ENCODE measurements at places on chromosomes 13 and 19.

DNA sequence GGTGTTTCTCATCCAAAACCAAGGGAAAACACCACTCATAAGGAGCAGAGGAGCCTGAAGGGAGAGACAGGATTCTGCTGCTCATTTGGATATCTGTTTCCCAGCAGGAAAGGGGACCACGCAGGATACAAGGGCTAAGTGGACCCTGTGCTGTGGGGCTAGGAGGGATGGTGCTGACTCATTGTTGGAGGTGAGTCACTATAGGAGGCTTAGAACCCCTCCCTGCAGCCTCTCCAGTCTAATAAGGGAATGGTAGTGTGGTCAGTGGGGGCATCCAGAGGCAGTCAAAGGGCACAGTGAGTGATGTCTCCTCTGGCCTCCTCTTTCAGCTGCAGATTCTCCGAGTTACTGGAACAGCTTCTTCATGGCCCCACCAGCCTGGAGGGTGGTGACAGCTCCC lies 442.3 kb downstream of the TUBA3C start:
- DNase-seq = no peak

- no peak for DNase-seq
Observed at GRCh38 chr13:23740002-23740401, 149.2 kb downstream of the MIPEP start.

DNA sequence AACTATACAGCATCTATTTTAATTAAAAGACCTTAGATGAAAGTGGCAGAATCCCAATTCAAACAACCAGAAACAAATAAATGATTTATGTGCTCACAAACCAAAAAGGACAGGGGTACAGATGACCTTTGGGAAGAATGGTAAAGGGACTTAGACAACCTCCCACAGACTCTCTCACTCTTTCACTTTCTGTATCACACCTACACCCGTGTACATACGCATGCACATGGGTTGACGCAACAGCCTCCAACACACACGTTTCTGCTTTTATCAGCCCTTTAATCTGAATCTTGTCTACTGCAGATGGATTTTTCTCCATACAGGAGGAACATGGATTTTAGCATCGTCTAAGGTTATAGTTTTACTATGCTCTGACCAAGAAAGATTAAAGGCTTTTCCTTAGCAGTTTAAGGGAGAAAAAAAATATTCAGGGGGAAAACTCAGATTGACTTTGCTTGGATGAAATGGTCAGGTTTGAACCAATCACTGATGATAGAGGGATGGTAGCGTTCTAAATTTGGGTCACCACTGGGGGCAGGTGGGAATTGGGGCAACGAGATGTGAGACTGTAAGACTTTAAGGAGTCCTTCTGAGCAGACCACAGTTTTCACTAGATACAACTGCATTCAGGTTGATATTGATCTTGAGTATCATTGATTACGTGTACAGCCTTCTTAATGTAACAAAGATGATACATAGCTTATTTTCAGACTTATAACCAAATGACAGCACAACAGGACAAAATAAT lies 166.1 kb downstream of the ITGBL1 start:
- no peak for DNase-seq

- no peak for DNase-seq
Observed at GRCh38 chr13:112652512-112653070, 37.2 kb upstream of the ATP11A start.

DNA sequence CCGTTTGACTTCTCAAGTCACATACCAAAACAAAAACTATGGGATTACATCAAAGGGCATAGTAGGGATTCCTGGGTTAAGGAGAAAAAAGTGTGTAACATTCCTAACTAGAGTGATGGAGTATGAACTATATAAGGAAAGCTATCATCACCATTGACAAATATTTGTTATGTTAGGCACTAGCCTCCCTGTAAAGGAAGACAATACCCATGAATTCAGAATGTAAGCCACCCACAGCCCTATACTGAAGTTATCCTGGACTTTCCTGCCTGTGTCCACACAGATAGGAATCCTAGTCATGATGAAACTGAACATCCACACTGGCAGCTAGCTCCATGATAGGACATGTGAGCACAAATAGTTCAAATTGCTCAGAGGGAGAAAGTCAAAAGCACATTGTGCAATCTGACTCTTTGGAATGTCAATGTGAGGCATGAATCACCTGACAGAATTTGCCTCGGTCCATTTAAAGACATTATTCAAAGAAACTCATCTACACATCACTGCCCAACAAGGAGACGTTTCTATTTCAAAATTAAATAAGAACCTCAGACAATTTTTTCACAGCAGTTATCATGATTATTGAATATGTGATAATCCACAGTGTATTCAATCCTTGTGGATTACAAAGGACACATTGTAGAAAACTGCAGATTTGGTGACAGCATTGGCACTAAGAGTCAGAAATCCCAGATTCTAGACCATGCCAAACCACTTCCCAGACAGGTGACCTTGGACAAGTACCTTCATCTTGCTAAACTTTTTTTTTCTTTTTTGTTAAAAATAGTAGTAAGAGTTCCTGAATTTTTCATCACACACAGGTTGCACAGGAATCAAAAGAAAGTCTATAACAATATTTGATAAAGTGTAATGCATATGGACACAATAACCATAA lies 529.3 kb downstream of the IRS2 start:
- DNase-seq = no peak

- no peak for DNase-seq
Observed at GRCh38 chr19:15456871-15457700, 7.3 kb downstream of the RASAL3 start.

GRCh38 chr13:111111376-111111937 lies 3.7 kb upstream of the ARHGEF7 start:
- no peak for DNase-seq

DNA sequence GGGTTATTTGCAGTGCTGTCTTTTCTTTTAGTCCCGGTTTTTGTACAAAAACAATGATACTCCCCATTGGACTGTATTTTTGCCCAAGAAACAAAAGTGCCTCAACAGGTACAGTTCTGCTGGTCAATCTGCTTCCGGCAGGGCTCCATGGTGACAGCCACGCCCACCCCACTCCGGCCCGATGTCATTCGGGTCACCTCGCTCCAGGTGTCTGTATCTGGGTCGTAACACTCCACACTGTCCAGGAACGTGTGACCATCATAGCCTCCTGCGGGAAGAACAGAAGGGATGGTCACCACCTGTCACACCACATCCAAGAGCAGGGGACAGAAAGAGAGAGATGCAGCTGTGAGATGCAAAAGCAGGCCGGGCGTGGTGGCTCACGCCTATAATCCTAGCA lies 16.6 kb downstream of the KEAP1 start:
- DNase-seq = no peak

DNA sequence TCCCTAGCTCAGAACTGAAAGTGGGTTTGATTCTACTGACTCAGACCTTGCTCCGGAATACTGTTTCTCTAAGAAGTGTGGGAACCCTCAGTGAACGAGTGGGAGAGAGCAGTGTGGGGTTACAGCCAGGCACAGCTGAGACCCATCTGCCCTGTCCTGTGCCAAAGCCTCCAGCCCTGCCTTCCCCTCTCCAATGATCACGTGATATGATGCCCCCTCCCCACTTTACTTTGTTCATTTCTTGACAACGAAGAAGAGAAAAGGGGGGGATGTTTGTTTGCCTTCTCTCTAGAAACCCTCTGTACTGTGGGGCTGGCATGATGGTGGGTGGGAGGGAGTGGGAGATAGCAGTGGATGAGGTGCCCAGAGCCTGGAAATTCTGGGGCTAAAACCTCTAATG lies 96.0 kb downstream of the RNASEH2B start:
- no peak for DNase-seq

GRCh38 chr19:2578901-2579677 lies 103.2 kb downstream of the GADD45B start:
- DNase-seq = peak; percentile 93

GRCh38 chr19:45363861-45364459 lies 6.4 kb downstream of the ERCC2 start:
- no peak for DNase-seq

- no peak for DNase-seq
Observed at GRCh38 chr19:1417681-1418495, 10.5 kb downstream of the DAZAP1 start.

- DNase-seq = no peak
Observed at GRCh38 chr19:5575590-5575989, 7.8 kb upstream of the TINCR start.

- DNase-seq = no peak
Observed at GRCh38 chr13:32781906-32782305, 195.7 kb downstream of the PDS5B start.

DNA sequence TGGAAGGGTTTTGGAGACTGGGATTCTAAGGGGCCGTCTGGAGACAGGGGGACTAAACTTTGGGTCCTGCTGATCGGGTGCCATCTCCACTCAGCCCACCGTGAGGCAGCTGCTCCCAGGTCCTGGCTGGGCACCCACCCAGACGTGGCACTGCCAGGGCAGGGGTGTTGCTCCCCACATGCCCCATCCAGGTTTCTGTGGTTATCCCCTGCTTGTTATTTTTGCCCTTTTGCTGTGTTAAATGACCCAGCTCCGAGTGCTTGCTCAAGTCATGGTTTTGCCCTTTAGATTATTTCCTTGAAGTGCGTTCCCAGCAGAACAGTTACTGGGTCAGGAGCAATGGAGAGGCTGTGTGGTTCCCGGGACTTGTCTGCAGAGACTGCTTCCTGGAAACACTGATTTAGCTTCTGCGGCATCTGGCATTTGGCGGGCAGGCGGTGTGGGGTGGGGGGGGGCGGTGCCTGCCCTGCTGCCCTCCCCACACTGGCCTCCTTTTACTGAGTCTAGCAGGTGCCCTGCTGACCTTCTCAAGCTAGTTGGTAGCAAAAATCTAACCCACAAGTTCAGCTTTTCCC lies 1.9 kb downstream of the RAB11B start:
- DNase-seq = peak; percentile 74

DNA sequence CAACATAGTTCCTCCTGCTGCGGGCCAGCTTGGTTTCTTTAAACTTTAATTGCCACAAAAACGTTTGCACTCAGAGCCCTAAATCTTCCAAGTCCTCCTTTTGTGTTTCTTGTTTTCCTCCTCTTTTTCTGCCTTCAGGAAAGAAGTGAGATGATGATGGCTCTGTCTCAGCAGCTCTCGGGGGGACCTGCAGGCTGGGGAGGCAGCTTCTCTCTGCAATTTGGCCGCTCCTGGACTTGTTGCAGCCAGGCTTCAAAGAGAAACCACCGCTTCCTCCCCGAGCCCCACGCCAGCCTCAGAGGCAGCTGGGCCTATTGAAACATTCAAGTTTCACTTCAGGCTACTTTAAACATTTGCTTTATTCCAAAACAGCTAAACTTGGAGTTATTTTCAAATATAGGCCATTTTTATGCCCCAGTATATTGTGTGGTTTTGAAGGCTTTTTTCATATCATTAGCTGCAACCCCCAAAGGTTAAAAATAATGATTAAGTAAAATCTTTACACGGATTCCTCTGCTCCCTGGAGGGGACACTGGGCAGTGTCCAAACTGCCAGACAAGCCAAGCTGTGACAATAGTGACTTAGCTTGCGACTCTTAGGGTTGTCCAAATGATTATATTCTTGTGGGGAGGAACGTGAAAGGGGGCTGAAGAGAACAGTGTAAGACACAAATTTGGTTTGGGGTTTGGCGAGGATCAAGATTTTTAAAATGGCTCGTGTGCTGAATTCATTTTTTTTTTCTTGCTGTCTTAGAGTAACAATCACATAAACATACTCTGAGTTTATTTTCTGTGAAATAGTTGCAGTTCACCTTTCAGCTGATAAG lies 330.8 kb downstream of the DLEU7 start:
- DNase-seq = peak; percentile 72

GRCh38 chr13:42985312-42986175 lies 6.5 kb downstream of the EPSTI1 start:
- peak; percentile 35 for DNase-seq

- DNase-seq = no peak
Observed at GRCh38 chr13:105471673-105472072, 1063.8 kb downstream of the EFNB2 start.

- no peak for DNase-seq
Observed at GRCh38 chr13:47288546-47288945, 391.7 kb upstream of the HTR2A start.

DNA sequence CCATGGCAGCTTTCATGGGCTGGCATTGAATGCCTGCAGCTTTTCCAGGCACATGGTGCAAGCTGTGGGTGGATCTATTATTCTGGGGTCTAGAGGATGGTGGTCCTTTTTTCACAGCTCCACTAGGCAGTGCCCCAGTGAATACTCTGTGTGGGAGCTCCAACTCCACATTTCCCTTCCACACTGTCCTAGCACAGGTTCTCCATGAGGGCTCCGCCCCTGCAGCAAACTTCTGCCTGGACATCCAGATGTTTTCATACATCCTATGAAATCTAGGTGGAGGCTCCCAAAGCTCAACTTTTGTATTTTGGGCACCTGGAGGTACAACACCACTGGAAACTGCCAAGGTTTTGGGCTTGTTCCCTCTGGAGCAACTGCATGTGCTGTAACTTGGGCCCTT lies 450.6 kb downstream of the LMO7 start:
- DNase-seq = no peak

DNA sequence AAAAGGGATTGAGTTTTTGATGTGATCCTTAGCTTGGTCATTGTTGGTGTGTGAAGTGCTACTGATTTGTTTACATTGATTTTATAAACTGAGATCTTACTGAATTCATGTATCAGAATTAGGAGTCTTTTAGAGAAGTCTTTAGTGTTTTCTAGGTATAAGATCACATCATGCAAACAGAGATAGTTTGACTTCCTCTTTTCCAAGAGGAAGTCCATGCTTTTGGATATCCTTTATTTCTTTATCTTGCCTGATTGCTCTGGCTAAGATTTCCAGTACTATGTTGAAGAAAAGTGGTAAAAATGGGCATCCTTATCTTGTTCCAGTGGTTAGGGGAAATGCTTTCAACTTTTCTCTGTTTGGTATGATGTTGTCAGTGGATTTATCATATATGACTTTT lies 561.2 kb upstream of the SLITRK1 start:
- DNase-seq = no peak

DNA sequence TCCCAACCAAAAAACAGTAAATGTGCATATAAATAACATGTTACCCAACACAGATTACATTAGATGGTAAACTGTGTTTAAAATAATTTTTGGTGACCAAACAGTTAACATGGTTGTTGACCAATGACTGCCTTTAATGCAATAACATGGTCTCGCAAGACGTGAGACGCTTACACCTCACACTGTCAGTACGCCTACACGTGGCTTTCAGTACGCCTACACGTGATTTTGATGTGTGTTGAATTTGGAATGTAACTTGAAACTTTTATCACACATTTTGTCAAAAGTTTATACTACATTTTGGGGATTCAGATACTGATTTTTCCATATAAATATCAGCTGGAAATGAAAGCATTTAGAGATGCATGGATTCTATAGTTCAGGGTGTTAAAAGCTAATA lies 32.0 kb downstream of the SLC7A9 start:
- DNase-seq = no peak

DNA sequence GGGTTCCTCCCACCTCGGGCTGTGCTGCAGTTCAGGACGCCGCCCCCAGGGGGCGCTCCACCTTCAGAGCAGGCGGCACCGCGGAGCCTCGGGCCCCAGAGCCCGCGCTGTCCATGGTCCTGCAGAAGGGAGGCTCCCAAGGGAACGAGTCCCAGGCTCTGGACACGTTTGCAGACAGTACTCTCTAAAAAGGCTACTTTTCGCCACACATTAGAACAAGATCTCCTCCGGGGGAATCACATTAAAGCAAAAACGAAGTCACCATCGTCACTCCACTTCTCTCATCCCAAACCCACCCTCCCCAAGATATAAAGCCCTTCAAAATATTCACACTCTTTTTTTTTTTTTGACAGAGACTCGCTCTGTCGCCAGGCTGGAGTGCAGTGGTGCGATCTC lies 4.6 kb upstream of the SIGLEC10 start:
- peak; percentile 90 for DNase-seq
